ENCODE measurements at places on chromosomes 1 and 21.

GRCh38 chr1:152801333-152801732 lies 4.8 kb downstream of the LCE1D start:
- no peak for DNase-seq

- DNase-seq: no peak
These were observed 112.6 kb downstream of the SLC45A1 start for GRCh38 chr1:8430476-8430875.

GRCh38 chr1:6724517-6725141 lies 23.0 kb upstream of the DNAJC11 start:
- DNase-seq: no peak

DNA sequence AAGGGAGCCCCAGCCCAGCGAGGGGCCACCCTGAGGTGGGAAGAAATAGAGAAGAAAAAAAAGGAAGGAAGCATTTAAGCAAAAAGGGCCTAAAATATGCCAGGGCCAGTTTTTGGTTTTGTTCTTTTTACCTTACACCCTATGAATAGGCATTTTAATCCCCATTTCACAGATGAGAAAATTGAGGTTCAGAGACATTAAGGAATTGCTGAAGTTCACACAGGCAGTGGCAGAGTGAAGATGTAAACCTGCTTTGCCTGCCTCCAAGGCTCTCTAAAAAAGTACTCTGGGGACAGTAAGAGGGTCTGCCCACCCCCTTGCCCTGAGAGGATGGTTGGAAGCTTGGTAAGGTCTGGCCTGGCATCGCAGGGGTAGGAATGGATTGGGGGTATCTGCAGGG lies 19.8 kb downstream of the RAP1GAP start:
- no peak for DNase-seq

GRCh38 chr21:19322360-19322759 lies 918.8 kb upstream of the TMPRSS15 start:
- no peak for DNase-seq

DNA sequence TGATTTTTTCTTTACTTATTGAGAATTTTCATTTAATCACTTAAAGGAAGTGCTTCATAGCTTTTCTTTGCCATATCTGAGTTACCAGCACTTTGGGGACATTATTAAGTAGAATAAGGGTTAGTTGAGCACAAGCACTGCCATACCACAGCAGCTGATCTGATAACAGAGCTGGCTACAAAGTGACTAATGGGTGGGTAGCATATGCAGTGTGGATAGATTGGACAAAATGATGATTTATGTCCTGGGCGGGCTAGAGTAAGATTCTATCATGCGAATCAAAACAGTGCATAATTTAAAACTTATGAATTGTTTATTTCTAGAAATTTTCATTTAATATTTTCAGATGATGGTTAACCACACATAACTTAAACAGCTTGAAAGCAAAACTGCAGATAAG lies 102.2 kb upstream of the SNX7 start:
- no peak for DNase-seq

GRCh38 chr1:151841141-151841540 lies 1.5 kb upstream of the C2CD4D start:
- DNase-seq: no peak

DNA sequence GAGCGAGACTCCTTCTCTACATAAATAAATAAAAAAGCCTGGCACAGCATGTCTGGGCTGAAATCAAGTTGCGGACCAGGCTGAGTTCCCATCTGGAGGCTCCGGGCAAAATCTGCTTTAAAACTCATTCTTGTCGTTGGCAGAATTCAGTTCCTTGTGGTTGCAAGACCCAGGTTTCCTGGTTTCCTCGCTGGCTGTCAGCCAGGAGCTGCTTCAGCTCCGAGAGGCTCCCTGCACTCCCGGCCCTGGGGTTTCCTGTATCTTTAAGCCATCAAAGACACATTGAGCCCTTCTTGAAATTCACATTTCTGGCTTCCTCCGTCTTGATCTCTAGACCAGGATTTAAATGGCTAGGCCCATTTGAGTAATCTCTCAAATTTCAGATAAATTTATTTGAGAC lies 20.6 kb upstream of the SCCPDH start:
- no peak for DNase-seq

DNA sequence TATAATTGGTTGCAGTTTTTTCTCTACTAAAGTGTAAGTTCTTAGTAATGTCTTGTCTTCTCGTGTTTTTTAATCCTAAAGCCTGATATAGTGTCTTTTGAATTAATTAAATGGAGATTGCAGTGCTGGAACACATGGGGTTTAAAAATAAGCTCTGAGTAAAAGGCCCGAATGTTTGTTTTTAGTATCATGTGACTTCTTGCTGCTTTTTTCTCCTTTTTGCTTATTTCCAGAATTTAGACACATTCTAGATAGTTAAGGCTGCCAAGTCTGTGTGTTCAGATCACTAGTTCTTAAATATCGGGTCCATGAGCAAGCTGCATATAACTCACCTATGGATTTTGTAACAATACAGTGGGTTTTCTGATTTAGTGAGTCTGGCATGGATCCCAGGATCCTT lies 27.5 kb downstream of the KCTD3 start:
- no peak for DNase-seq

- no peak for DNase-seq
These were observed 357.5 kb downstream of the PTPRU start for GRCh38 chr1:29593601-29594382.

DNA sequence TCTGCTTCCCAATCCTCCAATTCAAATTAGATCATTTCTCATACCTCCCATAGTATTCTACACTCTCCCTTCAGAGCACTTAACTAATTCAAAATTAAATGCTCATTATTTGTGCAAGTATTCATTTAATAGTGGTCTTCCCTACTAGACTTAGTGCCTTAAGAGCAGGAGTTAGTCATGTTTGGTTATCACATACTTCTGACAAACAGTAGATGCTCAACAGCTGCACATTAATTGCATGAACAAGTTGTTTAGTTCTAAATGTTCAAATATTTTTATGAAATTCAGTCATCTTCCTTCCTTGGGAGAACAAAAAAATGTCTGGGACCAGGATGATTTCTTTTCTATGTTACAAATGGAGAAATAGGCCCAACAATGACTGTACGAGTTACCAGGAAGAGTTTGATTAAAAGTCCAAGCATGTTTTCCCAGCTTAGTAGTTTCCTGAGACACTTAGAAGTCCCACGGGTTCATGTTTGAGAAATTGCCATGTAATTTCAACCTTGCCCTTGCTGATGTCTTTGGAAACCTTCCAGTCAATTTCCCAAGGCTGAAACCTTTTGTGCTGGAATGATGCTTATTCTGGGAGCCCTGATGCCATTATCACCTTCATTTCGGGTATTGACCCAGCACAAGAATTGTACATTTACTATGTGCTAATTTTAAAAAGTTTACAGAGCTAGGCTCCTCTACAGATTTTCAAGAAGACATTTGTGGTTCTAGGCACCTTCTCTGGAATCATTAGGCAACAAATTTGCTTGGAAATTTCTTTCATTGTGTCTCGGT lies 437.9 kb upstream of the PLXNA2 start:
- no peak for DNase-seq

- DNase-seq: no peak
These were observed 10.9 kb upstream of the AGPAT3 start for GRCh38 chr21:43853851-43854772.

DNA sequence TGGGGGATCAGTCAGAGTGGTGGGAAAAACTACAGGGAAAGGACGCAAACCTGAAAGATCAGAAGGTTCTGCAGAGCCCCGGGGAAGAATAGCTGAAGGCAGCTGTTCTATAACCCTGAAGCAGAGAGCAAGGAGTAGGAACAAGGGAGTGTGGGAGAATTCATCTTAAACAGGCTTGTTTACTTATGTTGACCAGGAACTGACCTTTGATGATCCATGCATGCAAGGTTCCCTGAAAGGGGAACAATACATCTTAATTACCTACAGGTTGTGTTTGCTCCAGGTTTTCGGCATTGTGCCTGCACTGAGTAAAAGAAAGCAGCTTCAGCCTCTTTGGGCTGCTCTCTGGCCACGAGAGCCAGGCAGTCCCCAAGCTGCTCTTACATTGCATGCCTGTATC lies 18.7 kb upstream of the FAM43B start:
- no peak for DNase-seq

- DNase-seq: no peak
These were observed 39.9 kb downstream of the SERBP1 start for GRCh38 chr1:67390041-67390887.

Data from Right ventricle myocardium inferior (tissue), 1 donor.